Subcutaneous adipose tissue (tissue), 4 donors: ENCODE measurements at places on chromosomes 2 and 18. TPM values are rescaled to one million over a fixed set of nuclear protein-coding genes. Genes with fewer than 3 reads are reported as not detected.

ZAP70 gene
- 2.3 TPM for total RNA-seq

REG3A gene
- not detected for total RNA-seq

GAD1 gene
- total RNA-seq, result not detected

PKDCC gene
- 124 TPM for total RNA-seq

FAM237A gene
- not detected for total RNA-seq

B4GALT6 gene
- total RNA-seq, result 4.2 TPM

SNORC gene
- not detected for total RNA-seq

ZNF521 gene
- 56.2 TPM for total RNA-seq

ZNF385B gene
- total RNA-seq, result 0.51 TPM

SLC11A1 gene
- total RNA-seq, result 69.9 TPM

VIT gene
- 114 TPM for total RNA-seq

HAAO gene
- total RNA-seq, result 10.2 TPM

SOWAHC gene
- 9.0 TPM for total RNA-seq

EPG5 gene
- total RNA-seq, result 43.8 TPM

CROCC2 gene
- not detected for total RNA-seq

BMP10 gene
- not detected for total RNA-seq

GTF2A1L gene
- total RNA-seq, result 1.1 TPM

RFTN2 gene
- 29.6 TPM for total RNA-seq

ALPI gene
- total RNA-seq, result not detected

RNF152 gene
- 11.7 TPM for total RNA-seq

CCDC121 gene
- total RNA-seq, result 6.6 TPM

DLGAP1 gene
- total RNA-seq, result 1.1 TPM

XIRP2 gene
- not detected for total RNA-seq

TP53I3 gene
- 10.4 TPM for total RNA-seq

STRN gene
- total RNA-seq, result 34.9 TPM

EPB41L3 gene
- total RNA-seq, result 82.1 TPM

LINC00305 gene
- total RNA-seq, result not detected

NOSTRIN gene
- total RNA-seq, result 97.5 TPM

GALR1 gene
- total RNA-seq, result 0.22 TPM

OTOS gene
- total RNA-seq, result not detected

GAL3ST2 gene
- total RNA-seq, result 2.2 TPM
